ENCODE measurements at places on chromosomes 11 and 22.
A peak's percentile ranks its signal among the peaks of the same experiment; 100 is the strongest.

DNA sequence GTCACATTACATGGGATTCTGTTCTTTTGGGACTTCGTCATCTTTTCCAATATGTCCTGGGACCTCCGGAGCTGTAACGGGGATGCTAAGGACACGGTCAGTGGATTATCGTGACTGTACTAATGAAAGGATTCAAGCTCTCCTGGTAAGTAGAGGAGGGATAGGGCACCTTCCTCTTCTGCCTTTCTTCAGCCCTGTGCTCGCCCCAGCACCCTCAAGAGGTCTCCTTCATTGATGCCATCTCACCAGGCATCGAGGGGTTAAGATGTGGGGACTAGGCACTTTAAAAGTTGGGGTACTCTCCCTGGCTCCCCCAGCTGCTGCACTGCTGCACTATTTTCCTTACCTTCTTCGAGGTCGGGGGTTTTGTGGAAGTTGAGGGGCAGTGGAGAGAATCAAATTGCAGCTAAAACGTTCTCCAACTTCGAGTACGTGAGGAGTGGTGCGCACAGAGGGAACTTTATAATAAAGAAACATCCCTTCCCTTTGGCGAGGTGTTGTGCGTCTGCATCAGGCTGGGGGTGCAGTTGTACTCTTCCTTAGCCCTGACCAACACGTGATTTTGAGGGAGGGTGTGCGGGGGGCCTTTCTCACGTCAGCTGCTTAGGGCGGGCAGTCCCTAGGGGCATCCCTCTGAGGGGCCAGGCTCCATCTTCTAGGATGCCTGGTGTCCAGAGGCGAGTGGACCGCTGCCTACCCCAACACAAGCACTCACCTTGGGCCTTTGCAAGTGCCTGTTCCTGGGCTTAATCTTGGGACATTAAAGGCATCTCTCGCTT, 96.1 kb downstream of the GRAMD1B start:
- no peak for DNase-seq

DNA sequence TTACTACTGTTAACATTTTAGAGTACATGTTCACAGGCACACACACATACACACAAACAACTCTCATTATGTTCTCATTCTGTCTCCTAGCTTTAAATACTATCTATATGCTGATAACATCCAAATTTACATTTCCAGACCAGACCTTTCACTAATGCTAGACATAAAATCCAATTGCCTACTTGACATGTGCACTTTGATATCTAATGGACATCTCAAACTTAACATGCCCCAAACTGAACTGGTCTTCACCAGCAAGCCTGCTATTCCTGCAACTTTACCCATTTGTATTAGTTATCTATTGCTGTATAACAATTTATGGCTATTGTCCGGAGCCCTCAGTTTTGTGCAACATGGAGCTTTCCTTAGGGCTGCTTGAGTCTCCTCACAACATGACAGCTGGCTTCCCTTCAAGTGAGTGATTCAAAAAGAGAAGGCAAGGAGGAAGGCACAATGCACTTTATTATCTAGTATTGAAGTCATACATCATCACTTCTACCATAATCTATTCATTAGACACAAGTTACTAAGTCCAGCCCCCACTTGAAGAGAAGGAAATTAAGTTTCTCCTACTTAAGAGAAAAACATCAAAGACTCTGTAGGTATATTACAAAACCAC, 3.0 kb downstream of the SLC36A4 start:
- no peak for DNase-seq

DNA sequence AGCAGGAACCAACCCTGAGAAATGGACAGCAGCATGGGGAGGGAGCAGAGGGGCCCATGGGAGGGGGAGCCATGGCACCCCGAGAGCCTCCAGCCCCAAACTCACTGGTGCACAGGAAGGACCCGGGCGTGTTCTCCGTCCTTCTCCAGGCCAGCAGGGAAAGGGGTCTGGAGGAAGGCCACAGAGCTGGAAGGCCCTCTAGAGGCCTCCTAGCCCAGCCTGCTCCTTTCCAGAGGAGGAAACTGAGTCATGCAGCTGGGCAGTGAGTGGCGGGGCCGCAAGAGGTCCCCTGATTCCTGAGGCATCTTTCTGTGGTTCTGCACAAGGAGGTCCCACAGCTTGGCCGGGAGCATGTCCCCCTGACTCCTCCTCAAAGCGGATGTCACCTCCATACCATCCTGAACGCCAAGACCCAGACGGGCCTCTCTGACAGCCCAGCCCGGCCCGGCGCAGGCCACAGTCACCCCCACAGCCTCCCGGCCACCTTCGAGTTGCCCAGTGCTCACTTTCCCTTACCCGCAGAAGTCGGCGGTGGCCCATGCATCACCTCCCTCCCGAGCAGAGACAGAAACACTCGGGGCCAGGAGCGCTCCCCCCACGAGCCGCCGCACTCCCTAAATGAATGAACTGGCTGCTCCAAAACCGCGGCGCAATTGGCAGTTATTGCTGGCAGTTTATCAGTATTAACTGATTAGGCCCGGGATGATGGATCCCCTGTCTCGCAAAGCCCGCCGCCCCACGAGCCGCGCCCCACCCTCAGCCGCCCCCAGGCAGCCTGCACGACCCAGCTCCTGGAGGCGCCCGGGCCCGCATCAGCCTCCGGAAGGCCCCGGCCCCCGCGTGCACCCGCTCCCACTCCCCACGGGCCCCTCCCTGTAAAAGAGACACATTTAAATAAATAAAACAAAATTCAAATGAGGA, 272.5 kb downstream of the BUD13 start:
- DNase-seq = no peak

GRCh38 chr11:96990914-96991313, 601.1 kb downstream of the JRKL start:
- DNase-seq = no peak

- no peak for DNase-seq
Observed at GRCh38 chr11:71112454-71112853, 139.9 kb downstream of the SHANK2 start.

DNA sequence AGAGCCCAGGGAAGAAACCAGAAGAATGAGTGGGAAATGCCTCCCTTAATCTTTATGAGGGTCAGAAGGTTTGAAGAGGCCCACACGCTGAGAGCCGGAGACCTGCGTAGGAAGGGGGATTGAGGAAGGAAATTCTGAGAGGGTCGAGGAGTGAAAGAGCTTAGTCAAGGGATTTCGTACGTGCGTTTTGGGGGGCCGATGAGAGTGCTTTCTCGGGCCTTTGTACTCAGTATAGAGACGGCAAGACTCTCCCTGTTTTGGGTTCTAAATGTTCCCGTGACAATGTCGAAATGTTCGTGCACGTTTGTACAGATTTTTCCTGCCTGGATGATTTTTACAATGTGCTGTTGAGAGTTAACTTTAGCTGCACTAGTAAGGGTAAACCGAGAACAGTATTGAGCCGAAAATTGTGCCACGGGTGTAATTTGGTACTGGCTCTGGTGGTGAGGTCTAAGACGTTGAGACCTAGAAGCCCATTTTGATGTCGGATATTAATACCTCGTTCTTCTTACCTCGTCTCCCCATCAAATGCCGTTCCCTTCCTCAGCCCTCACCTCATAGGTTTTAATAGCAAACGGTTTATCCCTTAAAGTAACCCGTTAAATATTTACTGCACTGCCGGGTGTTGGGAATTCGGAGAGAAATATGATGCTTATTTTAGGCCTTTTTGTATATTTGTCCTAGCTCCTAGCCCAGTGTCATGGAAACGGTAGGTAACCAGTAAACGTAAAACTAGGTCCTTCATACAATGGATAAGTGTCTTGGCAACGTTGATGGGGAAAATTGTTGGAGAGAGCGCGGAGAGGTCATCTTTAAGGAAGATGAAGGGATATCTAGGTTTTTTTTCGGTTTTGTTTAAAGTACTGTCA, 734 bp downstream of the C11orf58 start:
- peak; percentile 45 for DNase-seq

DNA sequence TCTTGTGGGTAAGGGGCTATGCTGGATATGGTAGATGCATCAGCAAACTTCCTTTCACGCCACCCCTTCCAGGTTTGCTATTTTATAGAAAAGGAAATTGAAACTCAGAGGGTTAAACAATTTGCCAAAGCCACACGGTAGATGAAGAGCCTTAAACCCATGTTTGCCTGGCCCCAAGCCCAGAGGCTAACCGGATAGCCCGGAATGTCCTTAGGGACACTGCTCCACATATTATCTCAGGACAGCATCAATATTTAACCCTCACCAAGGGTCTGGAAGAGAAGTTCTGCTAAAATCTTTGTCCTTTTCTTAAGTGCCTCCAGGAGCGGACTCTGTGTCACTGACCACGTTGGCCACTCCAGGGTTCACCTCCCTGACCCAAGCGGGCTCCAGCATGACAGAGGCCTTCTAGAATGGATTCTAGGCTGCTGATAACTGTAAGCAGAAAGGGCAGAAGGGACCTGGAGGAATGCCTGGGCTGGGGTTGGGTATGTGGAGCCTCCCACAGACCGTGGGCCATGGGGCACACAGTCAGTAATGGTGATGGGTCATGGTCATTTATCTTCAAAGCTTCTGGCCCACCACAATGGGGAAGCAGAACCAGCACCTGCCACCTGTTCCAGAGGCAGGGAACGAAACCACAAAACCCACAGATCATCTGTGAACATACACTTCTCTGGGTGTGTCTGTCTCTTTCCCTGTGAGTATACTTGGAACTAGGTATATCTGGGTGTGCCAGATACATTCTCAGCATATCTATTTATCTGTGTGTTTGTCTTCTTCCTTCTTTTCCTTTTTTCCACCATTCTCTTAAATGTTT, 5.4 kb upstream of the TMEM86A start:
- DNase-seq = no peak

DNA sequence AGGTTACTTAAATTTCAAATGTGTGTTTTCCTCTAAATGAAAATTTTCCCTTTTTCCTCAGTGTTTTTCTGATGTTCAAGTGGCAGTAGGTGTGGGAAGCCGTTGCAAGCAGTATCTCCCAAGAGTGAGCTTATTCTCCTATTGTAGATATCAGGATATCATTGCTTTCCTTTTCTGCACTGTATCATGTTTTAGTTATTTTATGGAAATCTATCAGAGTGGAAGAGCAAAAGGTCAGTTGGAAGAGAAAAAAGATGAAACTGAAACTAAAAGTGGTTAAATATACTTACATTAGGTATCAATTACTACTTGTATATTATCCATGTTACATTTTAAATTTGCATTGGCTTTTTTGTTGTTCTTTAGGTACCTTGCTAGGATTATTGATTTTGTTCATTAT, 57.0 kb downstream of the PDE3B start:
- no peak for DNase-seq

DNA sequence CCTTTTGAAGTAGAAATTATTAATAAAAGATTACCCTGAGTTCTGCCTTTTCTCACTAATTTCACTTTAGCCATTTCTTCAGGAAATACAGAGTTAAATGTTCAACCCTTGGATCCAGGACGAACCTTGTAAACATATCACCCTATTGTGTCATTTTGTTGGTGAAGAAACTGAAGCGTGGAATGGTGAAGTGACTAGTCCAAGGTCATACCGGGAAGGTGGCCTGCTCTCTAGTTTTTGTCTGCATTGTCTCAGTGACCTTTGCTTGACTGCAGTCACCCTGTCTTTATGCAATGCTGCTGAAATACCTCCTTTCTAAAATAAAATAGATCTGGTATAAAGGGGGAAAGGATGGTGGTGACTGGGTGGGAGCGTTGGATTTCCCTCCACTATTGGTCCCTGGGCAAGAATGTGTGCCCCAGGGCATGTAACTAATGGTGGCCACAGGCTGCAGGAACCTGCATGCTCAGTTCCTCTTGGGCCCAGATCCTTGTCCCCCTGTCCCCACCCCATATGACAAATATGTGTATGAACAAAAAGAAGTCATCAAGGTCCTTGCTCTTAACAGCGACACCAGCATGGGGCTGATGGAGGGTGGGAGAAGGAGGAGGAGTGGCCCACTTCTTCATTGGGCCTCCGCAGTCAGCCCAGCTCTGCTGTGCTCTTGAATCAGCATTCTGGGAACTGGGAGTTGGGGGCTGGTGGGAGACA, 977 bp upstream of the SORL1-AS1 start:
- no peak for DNase-seq

GRCh38 chr22:29691636-29692326, 28.0 kb upstream of the CABP7 start:
- DNase-seq = no peak

GRCh38 chr11:105740164-105740903, 130.5 kb downstream of the GRIA4 start:
- DNase-seq = no peak

GRCh38 chr11:118910309-118911112, 15.2 kb downstream of the BCL9L start:
- peak; percentile 66 for DNase-seq

DNA sequence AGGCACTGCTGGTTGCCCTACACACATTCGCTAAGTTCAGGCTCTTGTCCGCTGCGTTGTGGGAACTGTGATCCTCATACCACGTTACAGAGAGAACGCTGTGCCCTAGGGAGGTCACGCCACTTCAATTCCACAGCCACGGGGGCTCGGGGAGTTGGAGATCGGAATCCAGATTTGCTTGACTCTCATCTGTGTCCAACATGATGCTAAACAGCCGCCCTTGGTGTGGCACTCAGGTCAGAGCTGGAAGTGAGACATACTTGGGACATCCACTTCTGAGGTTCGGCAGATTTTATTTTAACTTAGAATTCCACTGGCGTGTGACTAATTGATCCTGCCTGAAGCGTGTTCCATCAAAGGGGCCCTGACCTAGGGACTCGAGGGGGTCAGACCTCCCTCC, 41.7 kb downstream of the RIBC2 start:
- no peak for DNase-seq
